Effector memory CD8-positive, alpha-beta T cell (primary cell): ENCODE measurements at places on chromosomes 16 and 17.

- DNase-seq, result peak; percentile 11
These were observed 735 bp downstream of the LSM12 start for GRCh38 chr17:44065668-44066203.

DNA sequence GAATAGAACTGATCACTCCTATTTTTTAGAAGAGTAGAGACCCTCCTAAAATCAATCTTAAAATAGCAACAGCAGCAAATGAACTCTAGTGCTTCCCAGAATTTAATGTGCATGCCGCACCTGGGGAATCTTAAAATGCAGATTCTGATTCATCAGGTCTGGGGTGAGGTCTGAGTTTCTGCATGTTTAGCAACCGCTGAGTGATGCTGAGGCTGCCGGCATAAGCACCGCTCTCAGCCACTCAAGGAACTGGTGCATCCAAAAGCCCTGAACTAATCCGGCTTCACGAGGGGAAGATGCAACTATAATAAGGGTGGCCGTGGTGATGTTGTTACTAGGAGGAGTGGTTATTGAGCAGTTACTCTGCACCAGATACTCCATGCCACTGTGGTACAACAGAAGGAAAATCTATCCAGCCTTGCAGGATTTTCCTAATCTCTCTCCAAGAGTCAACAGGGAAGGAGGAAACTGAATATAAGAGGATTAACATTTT lies 19.7 kb downstream of the SDK2 start:
- DNase-seq, result no peak

DNA sequence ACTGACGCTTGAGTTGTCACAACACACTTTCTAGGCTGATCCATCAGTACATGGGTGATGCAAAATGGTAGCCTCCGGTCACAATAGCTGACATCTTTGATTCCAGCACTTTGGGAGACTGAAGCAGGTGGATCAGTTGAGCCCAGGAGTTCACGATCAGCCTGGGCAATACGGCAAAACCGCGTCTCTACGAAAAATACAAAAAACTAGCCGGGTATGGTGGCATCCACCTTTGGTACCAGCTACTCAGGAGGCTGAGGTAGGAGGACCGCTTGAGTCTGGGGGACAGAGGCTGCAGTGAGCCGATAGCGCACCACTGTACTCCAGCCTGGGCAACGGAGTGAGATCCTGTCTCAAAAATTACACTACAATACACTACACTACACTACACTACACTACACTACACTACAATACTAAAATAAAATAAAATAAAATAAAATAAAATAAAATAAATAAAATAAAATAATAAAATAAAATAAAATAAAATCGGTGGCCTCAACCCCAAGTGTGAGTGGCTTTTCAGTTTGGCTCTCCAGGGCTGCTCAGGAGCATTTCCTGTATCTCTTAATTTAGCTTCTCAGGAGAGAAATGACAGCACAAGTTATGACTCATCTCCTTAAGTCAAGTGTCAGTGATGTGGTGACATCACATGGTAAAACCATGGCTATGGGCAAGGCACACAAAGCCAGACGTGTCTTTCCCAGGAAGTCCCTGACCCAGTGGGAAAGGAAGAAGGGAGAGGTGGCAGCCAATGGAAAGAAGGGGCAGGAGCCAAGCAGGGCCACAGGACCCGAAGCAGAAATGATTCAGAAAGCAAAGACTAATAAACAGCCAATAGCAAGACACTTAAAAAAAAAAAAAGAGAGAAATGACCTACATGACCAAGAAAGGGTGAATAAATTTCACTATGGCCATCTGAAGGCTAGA lies 75.3 kb upstream of the TBC1D3K start:
- DNase-seq, result no peak

GRCh38 chr17:50035945-50036344 lies 20.0 kb upstream of the ITGA3 start:
- no peak for DNase-seq

DNA sequence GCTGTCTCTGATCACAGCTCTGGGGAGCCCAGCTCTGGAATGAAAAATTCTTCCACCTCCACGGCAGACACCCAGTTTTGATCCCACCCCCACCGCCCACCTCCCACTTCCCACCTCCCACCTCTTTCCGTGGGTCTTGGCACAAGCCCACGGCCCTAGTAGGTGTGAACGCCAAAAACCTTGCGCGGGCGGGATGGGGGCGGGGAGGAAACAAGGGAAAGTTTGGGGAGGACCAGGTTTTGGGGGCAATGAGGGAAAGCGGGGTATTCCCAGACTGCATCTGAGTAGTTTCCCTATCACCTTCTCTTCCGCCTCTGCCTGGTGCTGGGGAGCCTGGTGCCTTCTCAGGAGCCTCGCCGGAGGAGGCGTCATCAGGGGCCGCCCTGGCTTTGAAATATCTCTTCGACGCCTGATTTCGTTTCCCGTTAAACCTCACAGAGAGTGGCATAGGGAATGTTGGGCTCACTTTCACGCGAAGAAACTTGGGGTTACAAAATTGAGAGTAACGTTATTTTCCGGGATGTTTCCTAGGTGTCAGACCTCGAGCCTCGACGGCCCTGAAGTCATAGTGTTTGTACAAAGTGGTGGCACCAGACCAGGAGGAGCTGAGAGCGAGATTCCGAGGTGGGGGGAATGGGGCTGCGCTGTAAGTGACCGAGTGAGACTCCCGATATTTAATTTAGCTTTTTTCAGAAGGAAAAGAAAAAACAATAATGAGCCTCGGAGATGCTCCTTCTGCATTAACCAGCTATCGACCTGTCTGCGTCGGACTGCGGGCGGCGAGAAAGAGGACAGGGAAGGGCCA lies 1.6 kb upstream of the IRX3 start:
- no peak for DNase-seq

DNA sequence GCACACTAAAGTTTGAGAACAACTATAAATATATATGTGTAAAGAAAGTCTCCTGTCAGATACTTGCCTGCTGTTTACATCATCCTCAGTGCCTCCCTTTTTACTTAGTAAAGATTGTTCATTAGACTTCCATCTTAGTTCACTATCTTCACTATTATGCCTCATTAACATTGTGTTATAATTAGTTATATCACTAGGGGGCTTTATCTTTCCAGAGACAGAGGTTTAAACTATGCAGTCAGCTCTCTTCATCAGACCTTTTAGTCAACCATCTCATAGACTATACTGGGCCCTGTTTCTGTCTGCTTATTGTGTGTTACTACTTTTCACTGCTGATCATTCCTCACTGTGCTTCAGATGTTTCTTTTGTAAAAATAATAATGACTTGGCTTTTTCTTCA lies 630.8 kb upstream of the KIF2B start:
- DNase-seq, result no peak

DNA sequence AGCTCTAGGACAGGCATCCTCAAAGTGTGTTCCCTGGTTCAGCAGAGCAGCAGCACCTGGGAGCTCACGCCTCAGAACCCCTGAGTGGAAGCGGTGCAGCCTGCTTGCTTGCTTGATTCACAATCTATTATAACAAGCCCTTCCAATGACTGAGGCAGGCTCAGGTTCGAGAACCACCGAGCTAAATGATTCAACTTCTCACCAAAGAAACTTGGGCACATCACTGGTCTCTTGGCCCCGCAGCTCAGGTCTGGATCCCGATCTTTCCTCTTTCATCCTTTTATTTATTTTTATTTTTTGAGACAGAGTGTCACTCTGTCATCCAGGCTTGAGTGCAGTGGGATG lies 24.5 kb downstream of the CLUH start:
- no peak for DNase-seq
